C1 segment of cervical spinal cord (tissue), 14 donors: ENCODE measurements at places on chromosomes 3 and 15.

- DNase-seq = no peak
These were observed 326.1 kb upstream of the LRRFIP2 start for GRCh38 chr3:37500518-37500917.

- DNase-seq = no peak
These were observed 197.7 kb downstream of the CD47 start for GRCh38 chr3:107892955-107893624.

GRCh38 chr15:89197503-89197971, 23.8 kb downstream of the RLBP1 start:
- DNase-seq = no peak

GRCh38 chr3:177300039-177300833, 103.0 kb upstream of the TBL1XR1 start:
- no peak for DNase-seq

- DNase-seq = no peak
These were observed 13.3 kb downstream of the ARMC8 start for GRCh38 chr3:138200424-138200823.

- DNase-seq = no peak
These were observed 88.3 kb upstream of the CTNNB1 start for GRCh38 chr3:41111011-41111410.

GRCh38 chr3:44988073-44988472, 12.0 kb downstream of the EXOSC7 start:
- no peak for DNase-seq
